ENCODE measurements at places on chromosomes 1 and 21.

DNA sequence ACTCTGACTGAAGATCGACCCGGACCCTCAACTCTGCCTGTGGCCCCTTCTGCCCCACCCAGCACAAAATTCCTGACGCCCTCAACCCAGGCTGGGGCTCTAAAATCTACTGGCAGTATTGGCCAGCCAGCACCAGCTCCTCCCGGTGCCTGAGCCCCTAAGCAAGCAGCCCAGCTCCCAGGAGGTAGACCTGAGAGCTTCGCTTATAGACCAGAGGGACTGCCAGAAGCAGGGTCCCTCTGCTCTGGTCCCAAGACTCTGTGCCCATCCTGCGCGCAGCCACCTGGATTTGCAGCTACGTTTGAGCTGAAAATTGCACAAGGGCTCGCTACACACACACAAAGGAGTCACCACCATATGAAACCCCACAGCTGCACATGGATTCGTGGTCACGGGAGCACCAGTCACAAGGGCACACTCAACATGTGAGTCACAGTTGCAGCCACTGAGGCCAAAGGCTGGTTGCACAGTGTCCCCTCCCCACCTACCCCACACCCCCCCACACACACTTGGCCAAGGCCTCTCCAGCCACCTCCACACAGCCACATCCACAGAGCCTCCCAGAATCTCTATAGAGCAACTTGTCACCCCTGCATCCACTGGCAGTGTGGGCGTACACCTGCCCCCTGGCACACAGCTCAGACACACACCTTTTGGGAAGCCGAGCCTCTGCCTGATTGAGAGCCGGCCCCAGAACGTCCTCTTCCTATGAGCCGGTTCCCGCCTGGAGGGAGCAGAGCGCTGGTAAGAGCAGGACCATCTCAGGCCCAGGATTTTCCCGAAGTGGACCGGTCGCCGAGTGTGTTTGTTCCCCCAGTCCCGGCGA lies 1.1 kb upstream of the DMBX1 start:
- no peak for DNase-seq

DNA sequence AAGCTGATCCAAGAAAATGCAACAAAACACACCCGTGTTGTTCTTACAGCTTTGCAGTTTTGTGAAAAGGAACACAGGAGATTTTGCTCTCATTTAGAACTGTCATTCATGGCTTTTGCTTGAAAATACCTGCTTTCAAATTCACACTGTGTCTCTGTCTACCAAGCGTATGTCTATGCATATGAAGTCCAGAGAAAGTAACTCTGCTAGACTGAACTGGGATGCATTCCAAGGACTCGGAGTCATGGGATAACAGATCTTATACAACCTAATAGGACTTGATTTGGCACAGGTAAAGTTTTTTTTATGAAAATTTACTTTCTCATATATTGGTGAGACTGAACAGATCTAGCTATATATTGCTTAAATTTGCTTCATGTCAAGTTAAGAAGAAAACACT lies 102.4 kb downstream of the PTGER3 start:
- DNase-seq = no peak

- no peak for DNase-seq
Measured at GRCh38 chr21:43362915-43363314, 64.0 kb downstream of the SIK1 start.

DNA sequence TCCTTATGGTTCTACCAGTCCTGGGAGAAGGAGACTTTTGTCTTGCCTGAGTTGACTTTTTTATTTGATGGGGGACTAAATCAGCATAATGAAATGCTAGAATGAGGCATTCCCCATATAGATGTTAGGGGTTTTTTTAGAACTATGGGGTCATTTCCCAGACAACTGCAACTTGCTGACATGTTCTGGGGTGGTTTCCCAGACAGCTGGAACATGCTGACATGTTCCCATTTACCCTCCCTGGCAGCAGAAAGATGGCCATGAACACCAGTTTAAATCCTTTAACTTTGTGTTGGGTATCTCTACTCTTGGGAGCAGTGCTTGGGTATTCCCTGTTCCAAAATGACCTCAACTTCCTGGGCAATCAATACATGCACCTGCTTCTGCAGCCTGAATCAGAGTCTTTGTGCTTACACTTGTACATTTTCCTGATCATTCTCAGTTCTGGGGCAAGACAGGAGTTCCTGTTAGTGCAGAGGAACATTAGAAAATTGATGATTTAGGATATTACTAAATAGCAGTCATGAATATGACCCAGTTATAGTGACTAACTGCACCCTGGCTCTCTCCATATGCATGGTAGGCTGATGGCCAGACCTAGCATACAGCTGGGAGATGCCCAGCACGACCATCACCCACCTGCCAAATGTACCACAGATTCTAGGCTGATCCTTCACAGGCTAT lies 75.4 kb upstream of the CD5L start:
- DNase-seq = no peak

- DNase-seq = no peak
Measured at GRCh38 chr1:181531951-181532600, 48.8 kb downstream of the CACNA1E start.

DNA sequence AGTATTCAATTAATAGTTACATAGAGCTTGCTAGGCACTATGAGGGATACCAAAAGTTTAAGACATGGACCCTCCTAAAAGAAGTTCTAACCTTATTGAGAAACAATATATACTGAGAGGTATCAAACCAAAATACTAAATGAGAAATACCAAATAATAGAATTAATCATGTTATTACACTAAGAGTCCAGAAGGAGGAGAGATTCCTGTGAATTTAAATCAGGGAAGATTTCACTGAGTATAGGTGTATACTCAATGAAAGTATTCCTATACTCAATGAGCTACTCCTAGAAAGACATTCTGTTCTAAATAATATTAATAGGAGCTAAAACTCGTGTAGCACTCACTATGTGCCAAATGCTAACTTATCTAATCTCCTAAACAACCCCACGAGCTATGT lies 9.4 kb downstream of the CR1L start:
- DNase-seq = no peak

DNA sequence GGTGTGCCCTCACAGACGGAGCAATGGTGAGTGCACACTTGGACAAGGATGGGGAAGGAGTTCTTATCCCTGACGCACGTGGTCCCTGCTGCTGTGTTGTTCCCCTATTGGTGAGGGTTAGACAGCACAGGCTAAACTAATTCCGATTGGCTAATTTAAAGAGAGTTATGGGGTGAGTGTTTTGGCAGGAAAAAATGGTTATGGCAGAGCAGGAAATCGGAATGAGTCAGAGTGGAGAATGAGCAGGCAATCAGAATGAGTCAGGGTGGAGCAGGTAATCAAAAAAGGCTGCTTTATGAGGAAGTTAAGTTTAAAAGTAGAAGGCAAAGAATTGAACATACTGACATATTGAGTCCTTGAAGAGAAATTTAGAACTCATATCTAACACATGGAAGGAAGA lies 100.5 kb downstream of the NGF start:
- DNase-seq = no peak

DNA sequence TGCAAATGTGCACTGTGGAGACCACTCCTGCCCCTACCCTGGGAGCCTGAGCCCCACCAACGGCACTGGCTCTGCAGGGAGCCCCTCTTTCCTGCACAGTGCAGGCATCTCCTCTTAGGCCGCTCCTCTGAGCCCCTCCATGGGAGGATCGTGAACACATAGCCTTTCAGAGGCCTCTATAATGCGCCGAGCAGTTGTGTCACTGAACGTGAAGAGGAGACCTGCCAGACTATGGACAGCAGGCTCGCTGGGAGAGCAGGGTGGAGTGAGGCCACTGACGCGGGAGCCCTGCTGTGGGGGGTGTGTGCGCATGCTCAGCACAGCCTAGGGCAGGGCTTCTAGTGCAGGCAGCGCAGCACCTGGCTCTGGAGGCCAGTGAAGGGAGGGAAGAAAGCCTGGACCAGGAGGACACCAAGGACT lies 151.3 kb upstream of the COL6A1 start:
- no peak for DNase-seq

- no peak for DNase-seq
Measured at GRCh38 chr1:172883387-172883791, 167.4 kb downstream of the TNFSF18 start.

- DNase-seq = no peak
Measured at GRCh38 chr21:32768530-32768929, 3.0 kb downstream of the PAXBP1 start.

DNA sequence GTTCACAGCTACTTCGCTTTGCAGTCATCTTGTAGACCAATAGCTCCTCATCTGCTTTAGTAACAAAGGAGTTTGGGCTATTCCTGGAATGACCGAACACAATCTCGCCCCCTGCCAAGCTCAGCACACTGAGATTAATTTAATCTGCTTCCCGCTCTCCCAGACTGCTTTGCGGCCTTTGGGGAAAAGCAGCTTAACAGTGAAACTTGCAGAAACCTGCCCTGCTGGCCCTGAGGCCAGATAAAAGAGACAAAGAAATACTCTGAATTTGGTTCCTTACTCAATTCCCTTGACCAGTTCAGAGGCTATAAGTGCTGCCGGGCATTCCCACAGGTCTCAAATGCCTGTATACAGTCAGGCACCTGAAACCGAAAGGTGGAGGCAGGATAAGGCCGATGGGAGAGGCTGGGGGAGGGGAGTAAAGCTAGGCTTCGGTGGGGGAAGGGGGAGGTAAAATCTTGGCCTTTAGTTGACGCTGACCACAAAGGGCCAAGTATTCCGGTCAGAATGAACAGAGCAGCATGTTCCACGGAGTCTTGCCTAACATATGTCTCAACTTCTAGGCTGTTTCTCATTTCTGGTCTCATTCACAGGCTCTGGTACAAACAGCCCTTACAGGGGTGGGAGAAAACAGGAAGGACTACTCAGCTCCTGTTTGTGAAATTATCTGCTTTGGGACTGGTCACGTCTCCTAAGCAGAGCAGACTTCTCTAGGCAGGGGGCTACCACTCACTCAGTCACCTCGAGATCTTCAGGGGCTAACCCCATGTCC lies 17.7 kb upstream of the A3GALT2 start:
- DNase-seq = no peak

DNA sequence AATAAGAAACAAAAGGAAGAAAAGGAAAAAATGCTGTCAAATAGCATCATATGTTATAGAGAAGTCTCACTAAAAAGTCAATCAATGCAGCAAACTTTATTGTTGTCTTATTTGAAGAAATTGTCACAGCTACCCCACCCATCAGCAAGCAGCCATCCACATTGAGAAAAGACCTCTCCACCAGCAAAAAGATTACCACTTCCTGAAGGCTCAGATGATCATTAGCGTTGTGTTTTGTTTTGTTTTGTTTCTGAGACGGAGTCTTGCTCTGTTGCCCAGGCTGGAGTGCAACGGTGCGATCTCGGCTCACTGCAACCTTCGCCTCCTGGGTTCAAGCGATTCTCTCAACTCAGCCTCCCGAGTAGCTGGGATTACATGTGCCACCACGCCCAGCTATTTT lies 29.0 kb downstream of the ATP2B4 start:
- DNase-seq = no peak

GRCh38 chr1:91621907-91622306 lies 121.3 kb downstream of the CDC7 start:
- no peak for DNase-seq

GRCh38 chr1:228316589-228317387 lies 89.8 kb downstream of the TRIM11 start:
- DNase-seq = no peak

GRCh38 chr1:9269721-9270120 lies 23.0 kb upstream of the SPSB1 start:
- DNase-seq = no peak

- DNase-seq = no peak
Measured at GRCh38 chr1:56755911-56756310, 63.3 kb downstream of the FYB2 start.

GRCh38 chr1:234458352-234459017 lies 20.5 kb downstream of the TARBP1 start:
- no peak for DNase-seq

GRCh38 chr21:45047257-45047656 lies 27.1 kb upstream of the ADARB1 start:
- DNase-seq = no peak

- DNase-seq = no peak
Measured at GRCh38 chr21:40299451-40299850, 432.2 kb downstream of the PCP4 start.

DNA sequence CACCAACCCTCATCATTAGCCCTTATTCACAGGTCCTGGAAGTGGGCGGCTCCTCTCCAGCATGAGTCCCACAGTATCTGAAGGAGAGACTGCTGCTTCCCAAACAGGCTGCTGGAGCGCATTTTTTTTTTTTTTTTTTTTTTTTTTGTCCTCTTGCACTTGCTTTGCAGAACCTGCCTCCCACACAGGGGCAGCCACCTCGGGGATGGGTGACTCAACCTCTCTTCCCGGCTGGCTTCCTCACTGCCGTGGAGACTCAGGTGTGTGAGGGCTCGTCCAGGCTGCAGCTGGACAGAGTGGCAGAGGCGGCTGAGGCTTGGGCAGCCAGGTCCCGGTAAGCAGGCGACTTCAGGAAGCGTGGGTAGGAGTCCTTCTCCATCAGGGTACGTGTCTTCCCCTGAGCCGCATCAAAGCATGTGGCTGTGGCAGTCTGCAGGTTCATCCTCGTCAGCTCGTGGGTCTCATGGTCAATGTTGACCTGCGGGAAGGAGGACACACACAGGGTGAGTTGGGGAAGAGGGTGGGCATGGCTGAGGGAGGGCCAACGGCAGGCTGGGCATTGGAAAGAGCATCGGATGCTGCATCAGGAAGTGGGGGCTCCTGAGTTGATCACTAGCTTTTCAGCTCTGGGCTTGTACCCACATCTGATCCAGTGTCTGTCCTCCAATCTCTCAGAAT lies 4.0 kb downstream of the RGS16 start:
- no peak for DNase-seq

GRCh38 chr1:151716771-151717631 lies at the start of gene CELF3:
TSS of gene CELF3 (minus strand) at chr1:151716803. CDS start at chr1:151716020, 783 bp downstream.
- no peak for DNase-seq

- DNase-seq = no peak
Measured at GRCh38 chr1:175172503-175172902, 20.1 kb downstream of the KIAA0040 start.

GRCh38 chr1:53590104-53590503 lies 130.9 kb downstream of the DMRTB1 start:
- DNase-seq = no peak

DNA sequence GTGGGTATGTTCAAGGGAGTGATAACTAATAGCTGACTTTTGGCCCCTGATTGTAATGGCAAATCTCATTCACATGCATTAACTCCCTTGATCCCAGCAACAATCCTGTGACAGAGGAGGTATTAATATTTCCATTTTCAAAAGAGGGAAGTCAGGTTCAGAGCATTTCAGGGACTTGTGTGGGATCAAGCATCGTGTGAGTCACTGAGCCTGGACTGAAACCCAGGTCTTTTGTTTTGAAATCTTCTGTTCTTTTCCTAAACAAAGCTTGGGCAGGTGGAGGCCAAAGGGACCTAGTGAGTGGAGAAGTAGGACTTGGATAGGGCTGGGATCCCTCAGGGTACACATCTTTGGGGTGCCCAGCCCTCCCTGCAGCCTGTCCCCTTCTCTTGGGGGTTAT lies 37.9 kb downstream of the ETNK2 start:
- no peak for DNase-seq

All from GM12878 (cell line).